Vagina (tissue), 2 donors: ENCODE measurements at places on chromosomes 3 and 15. TPM values are rescaled to one million over a fixed set of nuclear protein-coding genes. Genes with fewer than 3 reads are reported as not detected.

Gene HIGD2B
- total RNA-seq = not detected

Gene ZNF80
- total RNA-seq = 0.74 TPM

Gene CCDC39
- not detected for total RNA-seq

Gene GPR156
- not detected for total RNA-seq

- no peaks in the 10 kb centered on the region for H3K36me3 ChIP-seq
- no peaks in the 10 kb centered on the region for H3K27me3 ChIP-seq
- no peak overlapping the region for H3K4me3 ChIP-seq
- DNase-seq = no peak
Observed at GRCh38 chr3:160860346-160860745, 104.3 kb downstream of the PPM1L start.

- no peaks in the 10 kb centered on the region for H3K27me3 ChIP-seq
- DNase-seq = no peak
- H3K36me3 ChIP-seq = no peaks in the 10 kb centered on the region
- peaks cover 24% of the 10 kb centered on the region for H3K4me1 ChIP-seq
- H3K4me3 ChIP-seq = no peak overlapping the region
Observed at GRCh38 chr3:61774279-61774890, 213.0 kb downstream of the PTPRG start.

DNA sequence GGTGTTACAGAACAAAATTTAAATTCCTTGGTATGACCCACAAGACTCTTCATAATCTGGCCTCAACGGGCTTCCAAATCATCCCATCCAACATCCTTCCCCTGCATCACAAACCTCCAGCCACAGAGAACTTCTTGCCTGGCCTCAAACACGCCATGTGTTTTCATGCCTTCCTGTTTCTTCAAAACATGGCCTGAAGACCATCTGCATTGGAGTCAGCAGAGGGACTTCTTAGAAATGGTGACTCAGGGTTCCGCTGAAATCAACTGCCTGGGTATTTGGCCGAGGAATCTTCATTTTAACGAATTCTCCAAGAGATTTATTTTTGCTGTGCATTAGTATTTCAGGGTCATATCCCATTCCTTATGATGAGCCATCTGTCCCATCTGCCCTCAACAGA is 138.1 kb upstream of the RAP2B start:
- no peaks in the 10 kb centered on the region for H3K4me1 ChIP-seq
- no peak overlapping the region for H3K4me3 ChIP-seq
- no peak for DNase-seq

DNA sequence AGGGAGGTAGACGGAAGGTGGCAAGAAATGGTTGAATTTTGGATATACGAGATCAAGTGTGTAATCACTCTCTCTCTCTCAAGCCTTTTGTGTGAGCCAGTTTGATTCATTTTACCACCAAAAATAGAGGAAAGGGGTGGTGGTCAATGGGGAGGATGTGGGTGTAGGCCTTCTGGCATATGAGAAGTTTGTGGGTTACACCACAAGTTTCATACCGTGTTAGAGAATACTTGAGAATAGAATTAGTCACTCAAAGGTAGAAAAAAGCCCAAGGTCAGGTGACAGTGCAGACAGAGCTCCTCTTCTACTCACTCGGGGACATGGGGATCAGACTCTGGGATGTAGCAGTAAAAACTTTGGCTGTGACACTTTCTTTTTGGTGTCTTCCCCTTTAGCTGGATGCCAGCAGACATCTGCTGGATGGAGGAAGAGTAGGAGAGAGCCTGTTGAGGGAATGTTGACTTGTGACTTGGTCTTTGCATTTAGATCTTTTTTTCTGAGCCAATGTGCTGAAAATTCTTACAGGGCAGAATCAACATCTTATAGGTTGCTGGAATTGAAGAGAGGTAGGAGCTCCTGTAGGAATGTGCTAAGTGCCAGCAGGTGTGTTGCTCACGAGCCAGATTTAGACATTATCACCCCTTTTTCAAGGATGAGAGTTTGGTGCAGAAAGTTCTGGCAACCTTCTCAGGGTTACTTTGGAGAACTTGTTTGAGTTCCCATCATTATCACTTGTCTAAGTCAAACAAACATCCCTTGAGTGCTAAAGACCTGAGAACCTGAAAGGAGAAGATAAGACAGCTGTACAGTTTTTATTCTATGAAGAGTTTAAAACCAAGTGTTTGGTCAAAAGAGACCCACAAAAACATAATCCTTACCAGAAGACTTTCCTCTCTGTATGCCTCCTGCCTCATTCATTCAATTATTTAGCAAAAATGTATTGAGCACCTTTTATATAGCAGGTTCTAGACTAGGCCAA is 43.9 kb upstream of the RYK start:
- H3K27me3 ChIP-seq = no peaks in the 10 kb centered on the region
- H3K36me3 ChIP-seq = no peaks in the 10 kb centered on the region
- no peak overlapping the region for H3K4me3 ChIP-seq
- no peak overlapping the region for H3K27ac ChIP-seq
- H3K4me1 ChIP-seq = peaks cover 14% of the 10 kb centered on the region

- no peak overlapping the region for H3K27ac ChIP-seq
- DNase-seq = no peak
- no peaks in the 10 kb centered on the region for H3K36me3 ChIP-seq
- H3K4me3 ChIP-seq = no peak overlapping the region
- no peaks in the 10 kb centered on the region for H3K27me3 ChIP-seq
- peaks cover 4% of the 10 kb centered on the region for H3K4me1 ChIP-seq
Observed at GRCh38 chr3:157572559-157573270, 69.5 kb upstream of the VEPH1 start.

GRCh38 chr3:60333710-60334109 is 917.5 kb downstream of the FHIT start:
- H3K27ac ChIP-seq = no peak overlapping the region
- no peaks in the 10 kb centered on the region for H3K36me3 ChIP-seq
- H3K4me3 ChIP-seq = no peak overlapping the region
- no peak for DNase-seq
- H3K4me1 ChIP-seq = no peaks in the 10 kb centered on the region

DNA sequence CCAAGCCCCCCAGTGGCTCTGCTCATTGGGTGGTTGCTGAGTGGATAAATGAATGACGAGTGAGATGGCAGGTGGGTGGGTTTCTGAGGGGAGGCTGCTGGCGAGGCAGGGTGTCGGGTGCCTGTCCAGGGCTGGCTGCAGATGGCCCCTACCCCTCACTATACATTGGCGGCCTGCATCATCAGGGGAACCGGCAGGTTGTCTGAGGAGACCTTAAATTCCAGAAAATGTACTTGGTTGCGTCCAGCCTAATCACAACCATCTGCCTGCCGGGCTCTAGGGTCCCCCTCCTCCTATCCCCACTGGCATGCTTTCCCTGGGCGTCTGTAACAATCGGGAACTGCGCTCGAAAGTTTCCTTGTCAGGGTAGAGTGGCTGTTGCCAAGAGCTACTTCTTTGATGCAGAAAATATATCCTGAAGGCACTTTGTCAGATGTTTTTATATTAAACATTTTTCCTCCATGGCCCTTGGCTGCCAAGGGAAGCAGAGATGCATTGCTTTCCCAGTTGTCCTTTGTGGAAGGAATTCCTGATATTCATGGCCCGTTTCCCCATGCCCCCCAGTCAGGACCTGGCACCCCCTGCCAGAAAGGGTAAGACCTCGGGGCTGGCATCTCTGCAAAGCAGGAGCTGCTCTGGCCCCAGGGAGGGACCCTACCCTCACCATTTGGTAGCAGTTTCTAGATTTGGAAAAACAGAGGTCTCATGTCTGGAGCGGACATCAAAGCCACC is 22.9 kb downstream of the SMAD6 start:
- H3K27me3 ChIP-seq = no peaks in the 10 kb centered on the region
- no peak overlapping the region for H3K27ac ChIP-seq
